ENCODE measurements at places on chromosomes 13 and 19.

- no peak for DNase-seq
These were observed 628.9 kb downstream of the DIAPH3 start for GRCh38 chr13:59534806-59535205.

GRCh38 chr13:66537417-66537816 lies 692.7 kb downstream of the PCDH9 start:
- DNase-seq, result no peak

GRCh38 chr13:21723807-21724505 lies 53.1 kb downstream of the FGF9 start:
- DNase-seq, result no peak

DNA sequence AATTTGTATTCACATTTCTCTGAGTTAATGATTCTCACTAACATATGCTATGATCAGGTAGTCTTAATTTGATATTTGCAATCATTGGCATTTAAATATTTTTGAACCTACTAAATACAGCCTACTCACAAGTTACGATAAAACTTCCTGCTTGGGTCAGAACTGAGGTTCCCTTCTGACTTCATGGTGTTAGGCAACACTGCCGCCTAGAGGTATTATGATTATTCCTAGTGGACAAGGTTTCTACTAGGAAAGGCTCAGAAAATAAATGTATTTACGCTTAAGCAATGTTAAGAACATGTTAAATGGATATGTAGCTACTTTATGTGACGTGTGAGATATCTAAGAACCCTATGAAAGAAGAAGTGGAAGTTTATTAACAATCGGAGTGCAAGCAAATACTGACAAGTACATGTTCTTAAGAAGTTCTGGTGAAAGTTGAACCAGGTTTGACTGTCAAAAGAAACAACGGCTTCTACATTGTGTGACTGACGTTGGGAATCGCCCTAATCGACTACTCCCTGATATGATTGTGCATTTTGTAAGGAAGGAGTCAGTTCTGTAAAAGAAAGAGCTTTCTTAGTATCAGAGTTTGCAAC lies 1395.8 kb downstream of the SLITRK5 start:
- DNase-seq, result no peak

- DNase-seq, result peak; percentile 26
These were observed at the start of gene ZFR2 for GRCh38 chr19:3868770-3869456. Gene ZFR2, minus strand, starts transcription at chr19:3869038. Its CDS starts 21 bp downstream, at chr19:3869017.

GRCh38 chr13:108897955-108898354 lies 268.5 kb downstream of the MYO16 start:
- no peak for DNase-seq

DNA sequence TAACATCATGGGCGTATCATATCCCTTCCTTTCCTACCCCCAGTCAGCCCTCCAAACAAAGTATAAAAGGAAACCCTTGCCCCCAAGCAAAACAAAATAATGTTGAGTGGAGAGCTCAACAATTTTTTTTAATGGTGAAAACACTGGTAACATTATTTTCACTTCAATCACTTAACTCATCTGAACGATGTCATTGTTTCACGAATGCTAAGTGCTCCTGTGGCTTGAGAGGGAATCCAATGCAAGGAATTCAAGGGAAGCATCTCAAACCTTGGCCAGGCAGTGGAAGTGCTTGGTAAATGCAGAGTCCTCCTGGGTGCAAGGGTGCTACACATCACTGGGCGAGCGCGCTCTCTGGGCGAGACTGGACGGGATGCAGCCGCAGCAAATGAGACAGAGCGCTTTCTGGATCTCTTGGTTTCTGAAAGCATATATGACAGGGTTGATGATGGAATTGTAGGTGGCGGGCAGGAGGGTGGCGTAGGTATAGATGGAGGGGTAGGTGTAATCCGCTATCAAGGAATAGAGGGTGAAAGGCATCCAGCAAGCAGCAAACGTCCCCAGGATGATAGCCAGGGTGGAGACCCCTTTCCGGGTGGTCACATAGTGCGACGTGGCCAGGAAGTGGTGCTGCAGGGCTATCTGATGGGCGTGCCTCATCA lies 2.0 kb downstream of the GPR12 start:
- DNase-seq, result no peak

GRCh38 chr13:112346899-112347229 lies 29.3 kb upstream of the SPACA7 start:
- DNase-seq, result no peak

DNA sequence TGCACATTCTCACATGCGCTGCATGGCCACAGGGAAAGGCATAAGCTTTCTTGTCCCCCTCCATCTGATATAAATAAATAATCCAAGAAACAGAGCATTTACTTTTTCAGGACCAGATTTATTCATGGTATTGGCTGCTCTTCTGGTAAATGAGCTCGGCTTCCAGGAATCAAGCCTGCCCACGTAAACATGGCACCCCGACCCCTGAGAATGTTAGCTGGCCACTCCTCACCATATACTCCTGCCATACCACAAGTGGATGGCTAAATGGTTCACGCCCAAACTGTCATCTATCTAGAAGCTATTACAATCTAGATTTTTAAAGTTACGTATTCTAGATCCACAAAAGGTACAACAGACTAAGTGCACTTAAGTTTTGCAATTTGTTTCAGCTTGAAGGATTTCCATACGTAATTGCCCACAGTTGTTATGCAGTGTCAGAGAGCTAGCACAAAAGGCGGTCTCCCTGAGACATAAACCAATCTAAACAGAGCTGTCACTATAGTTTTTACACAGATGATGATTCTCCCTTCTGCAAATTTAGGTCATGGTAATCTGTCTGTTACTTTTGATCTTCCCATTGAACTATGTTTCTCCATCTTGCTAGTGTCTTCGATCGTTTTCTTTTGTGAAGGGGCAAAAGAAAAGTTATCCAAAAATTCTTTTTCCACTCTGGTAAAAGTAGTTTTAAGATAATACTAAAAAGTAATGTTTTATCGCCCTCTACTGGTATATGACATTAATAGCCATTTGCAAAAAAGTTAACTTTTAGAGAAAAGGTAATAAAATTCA lies 16.2 kb upstream of the FOXO1 start:
- no peak for DNase-seq

GRCh38 chr13:109809216-109809932 lies 23.0 kb upstream of the IRS2 start:
- no peak for DNase-seq

- peak; percentile 59 for DNase-seq
These were observed at the start of gene ZNF135 for GRCh38 chr19:58059003-58059670. Gene ZNF135, plus strand, starts transcription at chr19:58059282. Its CDS starts 721 bp downstream, at chr19:58060003.

- DNase-seq, result no peak
These were observed 264.7 kb downstream of the DACH1 start for GRCh38 chr13:71602344-71602743.

GRCh38 chr13:30105381-30105780 lies 202.0 kb downstream of the KATNAL1 start:
- DNase-seq, result no peak

DNA sequence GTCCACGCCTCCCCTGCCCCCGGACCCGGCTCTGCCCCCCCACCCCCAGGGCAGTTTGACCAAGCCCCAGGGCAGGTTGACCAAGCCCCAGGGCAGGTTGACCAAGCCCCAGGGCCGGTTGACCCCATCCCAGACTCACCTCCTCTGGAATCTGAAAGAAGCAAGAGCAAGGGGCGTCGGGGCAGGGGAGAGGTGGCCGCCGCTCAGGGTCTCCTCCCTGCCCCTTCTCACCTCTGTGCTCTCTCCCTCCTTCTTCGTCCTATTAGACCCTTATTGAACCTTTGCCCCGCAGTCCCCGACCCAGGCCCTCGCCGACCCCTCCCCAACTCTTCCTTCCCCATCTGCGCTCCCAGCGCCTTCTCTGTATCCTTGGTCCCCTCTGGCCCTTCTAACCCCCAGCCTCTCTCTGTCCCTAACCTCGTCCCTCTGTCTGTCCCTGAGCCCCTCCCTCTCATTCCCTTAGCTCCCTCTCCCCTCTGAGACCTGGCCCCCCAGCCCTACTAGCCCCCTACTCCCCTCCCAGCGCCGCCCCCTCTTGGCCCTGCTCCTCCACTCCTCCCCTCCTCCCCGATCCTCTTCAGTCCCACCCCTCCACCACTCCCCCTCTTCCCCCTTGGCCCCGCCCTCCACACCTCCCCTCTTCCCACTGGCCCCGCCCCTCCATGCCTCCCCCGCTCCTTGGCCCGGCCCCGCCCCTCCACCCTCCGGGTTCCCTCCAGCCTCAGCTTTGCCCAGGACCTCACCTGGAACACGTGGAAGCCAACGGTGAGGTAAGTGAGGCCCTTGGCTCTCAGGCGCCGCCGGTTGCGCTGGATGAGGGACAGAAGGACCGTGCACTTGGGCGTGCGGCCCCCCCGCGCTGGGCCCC lies 7.6 kb downstream of the CAPN12 start:
- peak; percentile 66 for DNase-seq

DNA sequence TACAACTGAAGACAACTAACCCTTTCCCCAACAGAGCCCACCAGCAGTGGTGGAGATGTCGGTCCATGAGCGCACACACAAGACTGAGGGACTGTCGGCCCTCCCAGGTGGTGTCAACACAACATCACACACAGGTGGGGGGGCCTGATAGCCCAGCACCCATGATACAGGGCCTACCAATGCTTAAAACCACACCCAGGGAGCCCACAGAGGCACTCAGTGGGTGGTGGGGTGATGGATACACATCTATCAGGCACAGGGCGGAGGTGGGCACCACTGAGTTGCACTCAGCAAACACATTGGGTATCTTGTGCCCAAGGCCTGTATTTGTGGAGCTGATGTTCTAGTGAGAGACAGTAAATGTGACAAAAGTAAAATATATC lies 7.0 kb upstream of the ZFP36 start:
- no peak for DNase-seq

DNA sequence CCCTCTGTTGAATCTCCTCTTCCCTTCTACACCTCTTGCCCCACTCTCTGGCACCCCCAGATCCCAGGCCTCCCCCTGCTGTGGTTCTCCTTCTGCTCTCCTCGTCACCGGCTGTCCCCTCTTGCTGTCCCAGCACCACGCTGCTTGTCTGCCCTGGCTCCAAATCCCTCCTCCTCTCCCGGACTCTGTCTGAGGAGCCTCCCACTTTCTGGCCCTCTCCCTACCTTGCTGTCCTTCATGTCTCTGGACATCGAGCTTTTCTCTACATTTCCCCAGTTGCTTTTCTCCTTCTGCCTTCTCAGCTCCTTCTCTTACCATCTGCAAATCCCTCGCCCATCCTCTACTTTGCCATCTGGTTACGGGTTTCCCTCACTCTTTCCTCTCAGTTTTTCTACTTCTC lies 1.2 kb downstream of the ZNF347 start:
- DNase-seq, result no peak

- DNase-seq, result no peak
These were observed 62.8 kb downstream of the DNAJC15 start for GRCh38 chr13:43086181-43086580.

GRCh38 chr13:19056984-19057490 lies 124.6 kb downstream of the TUBA3C start:
- DNase-seq, result no peak

DNA sequence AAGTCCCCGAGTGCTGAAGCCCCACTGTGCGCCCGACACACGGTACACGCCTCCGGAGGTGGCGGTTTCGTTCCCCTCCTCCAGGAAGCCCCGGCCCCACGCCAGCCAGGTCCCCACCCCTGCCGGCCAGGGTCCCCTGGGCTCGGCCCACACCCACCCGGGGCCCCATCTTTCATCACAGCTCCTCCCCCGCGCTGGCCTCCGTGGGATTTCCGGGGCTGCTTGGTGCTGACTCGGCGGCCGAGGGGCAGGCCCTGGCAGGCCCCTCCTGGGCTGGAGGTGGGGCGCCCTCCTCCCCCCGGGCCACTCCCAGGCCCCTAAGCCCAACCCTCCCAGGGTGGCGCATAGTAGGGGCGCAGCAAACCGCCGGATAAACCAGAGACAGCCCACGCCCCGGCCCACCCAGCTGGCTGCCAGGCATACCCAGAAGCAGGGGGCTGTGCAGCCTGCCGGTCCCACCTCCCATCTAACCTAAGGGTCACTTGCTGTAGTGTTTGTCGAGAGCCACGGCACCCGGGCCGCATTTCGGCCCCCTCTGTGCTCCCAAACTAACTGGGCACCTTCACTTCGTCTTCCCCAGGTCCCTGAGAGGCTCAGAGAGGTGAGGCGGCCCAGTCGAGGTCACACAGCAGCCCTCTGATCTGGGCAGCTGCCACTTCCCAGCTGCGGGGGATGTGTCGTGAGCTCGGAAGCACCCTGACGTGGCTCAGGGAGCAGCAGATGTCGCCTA lies 6.6 kb downstream of the ZBTB7A start:
- DNase-seq, result no peak

- DNase-seq, result no peak
These were observed 25.6 kb upstream of the ZNF681 start for GRCh38 chr19:23784274-23784673.

GRCh38 chr19:15841875-15842569 lies 26.6 kb upstream of the OR10H1 start:
- DNase-seq, result no peak

- DNase-seq, result no peak
These were observed 32.7 kb upstream of the DCLK1 start for GRCh38 chr13:36163809-36164308.

- DNase-seq, result no peak
These were observed 268.2 kb downstream of the SHISA2 start for GRCh38 chr13:25783601-25784024.

- no peak for DNase-seq
These were observed 1.6 kb downstream of the CCDC97 start for GRCh38 chr19:41311613-41312012.

- no peak for DNase-seq
These were observed 264.5 kb downstream of the KCTD12 start for GRCh38 chr13:76621705-76622104.

DNA sequence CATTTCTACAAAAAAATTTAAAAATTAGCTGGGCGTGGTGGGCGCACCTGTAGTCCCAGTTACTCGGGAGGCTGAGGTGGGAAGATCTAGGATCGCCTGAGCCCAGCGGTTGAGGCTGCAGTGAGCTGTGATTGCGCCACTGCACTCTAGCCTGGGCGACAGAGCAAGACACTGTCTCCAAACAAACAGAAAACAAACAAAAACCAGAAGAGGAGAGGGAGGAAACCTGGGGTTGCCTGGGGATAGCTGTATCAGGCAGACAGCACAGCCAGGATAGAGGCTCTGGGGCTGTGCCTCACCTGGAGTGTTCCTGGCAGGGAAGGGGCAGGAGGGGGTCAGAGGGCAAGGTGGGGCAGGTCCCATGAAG lies 2.6 kb upstream of the POLR2E start:
- no peak for DNase-seq

DNA sequence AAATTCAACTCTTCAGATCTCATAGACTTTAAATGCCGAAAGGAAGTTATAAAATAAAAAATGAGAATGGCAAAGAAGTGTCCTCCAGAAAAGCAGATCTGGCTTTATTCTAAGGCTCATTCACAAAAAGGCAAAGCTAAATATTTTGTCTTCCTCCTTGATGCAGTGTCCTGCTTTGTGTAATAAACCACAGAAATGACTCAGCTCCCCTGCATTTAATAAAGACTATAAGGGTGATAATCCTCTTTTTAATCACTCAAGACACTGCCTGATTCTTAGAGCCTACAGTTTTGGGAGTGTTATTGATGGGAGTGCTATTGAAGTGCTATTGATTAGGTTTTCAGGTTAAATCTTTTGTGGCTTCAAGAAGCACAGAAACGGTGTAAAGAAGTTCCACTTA lies 482.0 kb downstream of the PCDH20 start:
- no peak for DNase-seq

Data from stimulated activated CD4-positive, alpha-beta T cell treated with anti-CD3 and anti-CD28 coated beads, Interleukin-12 subunit alpha, Interleukin-12 subunit beta, amount 100 ng/mL, for 4 hours (primary cell).